ENCODE measurements at places on chromosomes 5 and 9.

GRCh38 chr5:44574678-44575077 lies 185.5 kb upstream of the FGF10 start:
- H3K4me3 ChIP-seq: no peak overlapping the region
- H3K36me3 ChIP-seq: no peaks in the 10 kb centered on the region
- no peaks in the 10 kb centered on the region for H3K4me1 ChIP-seq
- H3K27me3 ChIP-seq: no peaks in the 10 kb centered on the region
- no peak for DNase-seq
- H3K27ac ChIP-seq: no peak overlapping the region

DNA sequence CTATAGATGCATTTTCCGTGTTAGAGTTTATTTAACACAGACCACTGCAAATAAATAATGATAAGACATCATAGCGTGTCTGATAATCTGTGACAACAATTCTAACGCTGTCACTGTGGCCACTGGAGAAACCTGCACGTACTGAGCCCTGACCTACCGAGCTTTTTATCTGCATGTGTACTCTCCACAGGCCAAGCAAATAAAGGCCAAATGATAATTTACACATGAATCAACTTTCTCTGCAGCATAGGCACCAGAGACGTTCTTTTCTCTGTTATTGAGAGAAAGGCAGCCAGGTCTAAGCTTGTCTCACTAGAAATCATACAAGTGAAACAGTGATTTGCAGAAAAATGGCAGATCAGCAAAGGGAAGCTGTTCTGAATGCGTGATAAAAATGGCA lies 75.8 kb downstream of the POU5F2 start:
- H3K27me3 ChIP-seq: no peaks in the 10 kb centered on the region
- H3K4me1 ChIP-seq: no peaks in the 10 kb centered on the region
- H3K27ac ChIP-seq: no peak overlapping the region
- no peaks in the 10 kb centered on the region for H3K36me3 ChIP-seq
- DNase-seq: no peak
- no peak overlapping the region for H3K4me3 ChIP-seq

DNA sequence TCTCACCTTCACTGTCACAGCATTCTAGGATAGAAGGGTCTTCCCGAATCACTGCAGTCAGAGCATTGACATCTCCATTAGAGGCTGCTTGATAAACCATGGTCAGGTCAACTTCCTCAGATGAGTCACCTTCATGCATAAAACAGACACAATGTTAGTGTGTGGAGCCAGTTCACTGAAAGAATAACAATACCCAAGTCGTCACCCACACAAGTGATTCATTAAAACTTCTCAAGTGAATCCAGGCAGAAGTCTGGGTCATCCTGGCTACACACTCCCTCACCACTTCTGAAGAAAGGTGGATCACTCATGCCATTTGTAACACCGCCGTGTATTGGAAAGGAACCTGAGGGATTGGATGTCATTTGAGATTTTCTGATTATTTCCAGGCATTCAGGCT lies 49.6 kb downstream of the ANKRD55 start:
- H3K4me1 ChIP-seq: no peaks in the 10 kb centered on the region
- peaks cover 4% of the 10 kb centered on the region for H3K27me3 ChIP-seq
- no peak for DNase-seq
- no peak overlapping the region for H3K4me3 ChIP-seq
- no peak overlapping the region for H3K27ac ChIP-seq
- no peaks in the 10 kb centered on the region for H3K36me3 ChIP-seq

DNA sequence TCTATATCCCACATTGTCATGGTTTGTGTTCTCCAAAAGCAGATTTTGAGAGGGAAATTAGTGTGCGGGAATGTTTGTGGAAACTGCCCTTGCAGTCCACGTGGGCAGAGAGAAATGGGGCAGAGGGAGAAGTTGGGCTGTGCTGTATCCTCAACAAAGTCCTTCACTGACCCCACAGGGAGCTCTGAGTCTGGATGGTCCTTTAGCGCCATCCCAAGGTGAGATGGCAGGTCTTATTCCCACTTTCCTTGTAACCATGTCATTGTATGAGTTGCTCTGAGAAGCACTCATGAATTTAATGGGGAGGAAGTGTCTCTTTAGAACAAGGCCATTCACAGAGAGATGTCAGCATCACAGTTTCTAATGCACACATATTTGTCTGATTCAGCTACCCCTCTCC lies 127.1 kb downstream of the ANKRD18B start:
- no peaks in the 10 kb centered on the region for H3K4me1 ChIP-seq
- H3K36me3 ChIP-seq: no peaks in the 10 kb centered on the region
- DNase-seq: no peak
- no peak overlapping the region for H3K4me3 ChIP-seq
- peaks cover 22% of the 10 kb centered on the region for H3K27me3 ChIP-seq

DNA sequence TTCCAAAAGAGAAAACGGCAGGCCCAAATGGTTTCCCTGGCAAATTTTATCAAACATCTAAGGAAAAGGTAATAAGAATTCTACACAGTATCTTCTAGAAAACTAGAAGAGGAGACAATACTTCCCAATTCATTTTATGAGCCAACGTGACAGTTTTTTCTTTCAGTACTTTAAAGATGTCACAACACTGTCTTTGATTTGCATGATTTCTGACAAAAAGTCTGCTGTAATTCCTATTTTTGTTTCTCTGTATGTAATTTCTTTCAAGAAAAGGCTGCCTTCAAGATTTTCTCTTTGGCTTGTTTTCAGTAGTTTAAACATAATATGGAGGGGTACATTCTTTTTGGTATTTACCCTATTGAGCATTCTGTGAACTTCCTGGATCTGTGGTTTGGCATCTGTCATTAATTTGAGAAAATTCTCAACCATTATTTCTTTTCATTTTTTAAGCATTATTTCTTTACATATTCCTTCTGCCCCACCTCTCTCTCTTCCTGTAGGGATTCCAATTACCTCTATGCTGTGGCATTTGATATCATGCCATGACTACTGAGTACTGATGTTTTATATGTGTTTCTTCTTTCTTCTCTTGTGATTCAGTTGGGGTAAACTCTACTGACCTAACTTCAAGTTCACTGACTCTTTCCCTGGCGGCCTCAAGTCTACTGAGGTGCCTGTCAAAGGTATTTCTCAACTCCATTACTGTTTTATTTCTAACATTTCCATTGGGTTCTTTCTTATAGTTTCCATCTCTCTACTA lies 32.2 kb downstream of the ANKS6 start:
- H3K4me3 ChIP-seq: no peak overlapping the region
- no peaks in the 10 kb centered on the region for H3K36me3 ChIP-seq
- no peaks in the 10 kb centered on the region for H3K27me3 ChIP-seq
- no peaks in the 10 kb centered on the region for H3K4me1 ChIP-seq

GRCh38 chr5:175609526-175609925 lies 48.3 kb upstream of the HRH2 start:
- no peaks in the 10 kb centered on the region for H3K27me3 ChIP-seq
- no peaks in the 10 kb centered on the region for H3K36me3 ChIP-seq
- no peak overlapping the region for H3K4me3 ChIP-seq
- no peak for DNase-seq

DNA sequence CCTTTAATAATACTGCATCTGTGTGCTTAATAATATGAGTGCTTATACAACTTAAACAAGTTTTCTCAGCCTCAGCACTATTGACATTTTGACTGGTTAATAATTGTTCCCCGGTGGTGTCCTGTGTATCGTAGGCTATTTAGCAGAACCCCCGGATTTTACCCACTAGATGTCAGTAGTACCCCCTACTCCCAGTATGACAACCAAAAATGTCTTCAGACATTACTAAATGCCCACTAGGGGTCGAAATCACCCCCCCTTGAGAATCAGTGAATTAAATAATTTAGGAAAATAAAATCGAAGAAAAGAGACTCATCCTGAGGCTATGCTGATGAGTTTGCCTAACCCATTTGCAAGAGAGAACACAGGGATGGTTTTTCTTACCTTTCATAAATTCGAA lies 166.3 kb downstream of the ATP10B start:
- H3K4me3 ChIP-seq: no peak overlapping the region
- peak; percentile 30 for DNase-seq
- no peak overlapping the region for H3K27ac ChIP-seq
- no peaks in the 10 kb centered on the region for H3K36me3 ChIP-seq
- H3K27me3 ChIP-seq: peaks cover 3% of the 10 kb centered on the region

- no peaks in the 10 kb centered on the region for H3K36me3 ChIP-seq
- H3K4me3 ChIP-seq: no peak overlapping the region
- H3K4me1 ChIP-seq: no peaks in the 10 kb centered on the region
- no peak overlapping the region for H3K27ac ChIP-seq
- no peak for DNase-seq
Measured at GRCh38 chr9:115439641-115440040, 321.7 kb upstream of the TNC start.

GRCh38 chr5:72121052-72121779 lies 13.9 kb downstream of the MAP1B start:
- DNase-seq: no peak
- H3K27ac ChIP-seq: no peak overlapping the region
- H3K36me3 ChIP-seq: no peaks in the 10 kb centered on the region
- H3K4me1 ChIP-seq: no peaks in the 10 kb centered on the region

GRCh38 chr9:91271156-91271555 lies 90.6 kb downstream of the AUH start:
- no peak overlapping the region for H3K4me3 ChIP-seq
- H3K27ac ChIP-seq: no peak overlapping the region
- no peak for DNase-seq
- H3K4me1 ChIP-seq: no peaks in the 10 kb centered on the region
- H3K36me3 ChIP-seq: peaks cover 2% of the 10 kb centered on the region
- H3K27me3 ChIP-seq: no peaks in the 10 kb centered on the region

DNA sequence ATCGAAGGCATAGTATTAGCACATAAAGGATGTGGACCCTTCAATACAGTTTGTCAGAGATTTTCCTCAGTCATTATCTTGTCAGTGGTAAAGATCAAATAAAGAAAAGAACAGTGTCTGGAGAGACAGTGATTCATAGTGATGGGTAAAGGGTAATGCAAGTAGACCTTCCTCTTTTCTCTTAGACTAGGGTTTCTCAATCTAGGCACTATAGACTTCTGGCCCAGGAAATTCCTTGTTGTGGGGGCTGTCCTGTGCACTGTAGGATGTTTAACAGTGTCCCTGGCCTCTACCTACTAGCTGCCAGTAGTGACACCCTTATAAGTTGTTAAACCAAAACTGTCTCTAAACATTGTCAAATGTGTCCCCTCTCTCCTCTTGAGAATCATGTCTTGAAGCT lies 6.9 kb downstream of the CAMK4 start:
- H3K36me3 ChIP-seq: no peaks in the 10 kb centered on the region
- DNase-seq: no peak
- peak overlapping the region; percentile 98 for H3K4me3 ChIP-seq
- peak overlapping the region; percentile 87 for H3K27ac ChIP-seq

- no peak overlapping the region for H3K27ac ChIP-seq
- H3K4me1 ChIP-seq: no peaks in the 10 kb centered on the region
- no peak overlapping the region for H3K4me3 ChIP-seq
- no peaks in the 10 kb centered on the region for H3K36me3 ChIP-seq
Measured at GRCh38 chr5:15612915-15613635, 113.1 kb downstream of the FBXL7 start.

DNA sequence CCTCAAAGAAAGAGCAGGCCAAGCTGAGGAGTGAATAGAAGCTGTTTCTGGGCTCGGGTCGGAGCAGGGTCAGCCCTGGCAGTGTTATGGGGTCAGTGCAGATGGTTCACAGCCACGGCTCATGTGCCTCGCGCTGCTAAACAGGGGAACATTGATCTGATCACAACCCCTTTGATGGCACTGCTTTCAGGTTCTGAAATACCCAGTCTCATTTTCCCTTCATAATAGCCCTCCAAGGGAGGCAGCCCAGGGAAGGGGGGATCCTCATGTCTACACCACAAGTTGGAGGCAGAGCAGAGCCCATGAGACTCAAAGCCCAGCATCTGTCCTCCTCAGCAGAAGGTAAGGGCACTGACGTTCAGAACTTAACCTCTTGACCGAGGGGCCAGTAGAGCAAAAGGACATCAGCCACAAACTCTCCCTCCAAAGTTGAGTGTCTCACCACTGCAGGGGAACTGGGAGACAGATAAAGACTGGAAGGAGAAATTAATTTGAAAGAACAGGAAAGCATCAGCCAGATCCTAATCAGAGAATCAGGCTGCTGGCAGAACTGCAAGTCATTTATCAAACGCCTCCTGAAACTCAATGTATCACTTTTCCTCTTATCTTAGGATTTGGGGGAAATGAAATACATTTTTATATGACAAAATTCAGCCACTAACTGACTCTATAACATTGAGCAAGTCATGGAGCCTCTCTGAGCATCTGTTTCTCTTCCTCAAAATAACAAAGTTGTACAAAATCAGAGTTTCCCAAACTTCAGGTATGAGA lies 110.6 kb downstream of the SH3TC2 start:
- no peak overlapping the region for H3K27ac ChIP-seq
- H3K4me3 ChIP-seq: no peak overlapping the region
- H3K36me3 ChIP-seq: no peaks in the 10 kb centered on the region
- no peak for DNase-seq
- H3K27me3 ChIP-seq: no peaks in the 10 kb centered on the region
- H3K4me1 ChIP-seq: no peaks in the 10 kb centered on the region

- H3K27ac ChIP-seq: no peak overlapping the region
- DNase-seq: no peak
- H3K27me3 ChIP-seq: no peaks in the 10 kb centered on the region
- H3K36me3 ChIP-seq: no peaks in the 10 kb centered on the region
Measured at GRCh38 chr5:177109810-177110209, 23.1 kb downstream of the FGFR4 start.

DNA sequence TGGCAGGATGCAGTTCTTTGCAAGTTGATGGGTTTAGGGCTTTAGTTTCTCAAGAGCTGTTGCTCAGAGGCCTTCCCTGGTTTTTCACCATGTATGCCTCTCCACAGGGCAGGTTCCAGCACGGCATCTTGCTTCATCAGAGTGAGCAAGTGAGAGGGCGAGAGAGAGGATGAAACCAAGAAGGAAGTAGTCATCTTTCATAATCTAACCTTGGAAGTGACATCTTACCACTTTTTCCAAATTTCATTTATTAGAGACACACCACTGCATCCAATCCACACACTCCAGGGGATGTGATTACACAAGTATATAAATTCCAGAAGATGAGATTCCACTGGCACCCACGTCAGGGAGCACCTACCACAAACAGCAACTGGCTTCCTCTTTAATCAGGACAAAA lies 294.4 kb downstream of the MARCHF11 start:
- no peaks in the 10 kb centered on the region for H3K4me1 ChIP-seq
- no peak overlapping the region for H3K27ac ChIP-seq

DNA sequence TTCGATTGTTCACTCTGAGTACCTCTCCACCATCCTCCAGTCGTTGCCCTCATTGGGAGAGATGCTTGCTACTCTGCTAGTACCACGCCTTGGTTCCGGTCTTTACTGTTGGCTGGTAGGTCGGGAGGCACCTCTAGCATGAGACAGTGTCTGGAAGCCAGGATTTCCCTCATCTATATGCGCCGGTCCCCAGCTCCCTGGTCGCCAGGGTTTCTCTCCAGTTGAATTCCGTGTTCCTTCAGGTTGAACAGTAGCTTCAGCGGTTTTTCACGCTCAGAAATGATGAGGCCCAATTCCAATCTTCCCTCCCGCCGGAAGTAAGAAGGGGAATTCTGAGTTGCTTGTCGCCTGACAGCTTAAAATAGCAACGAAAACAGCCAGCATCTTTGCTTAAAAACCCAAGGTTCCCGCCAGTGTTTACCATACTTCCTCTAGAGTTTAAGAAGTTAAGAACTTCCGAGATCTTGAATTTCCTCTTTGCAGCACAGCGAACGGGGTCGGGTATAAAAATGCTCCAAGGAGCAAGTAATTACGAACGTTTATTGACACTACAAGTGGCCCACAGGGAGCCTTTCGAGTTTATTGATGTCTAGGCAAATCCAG lies 1.3 kb upstream of the ST8SIA4 start:
- peaks cover 34% of the 10 kb centered on the region for H3K4me1 ChIP-seq
- no peaks in the 10 kb centered on the region for H3K27me3 ChIP-seq
- H3K36me3 ChIP-seq: no peaks in the 10 kb centered on the region
- H3K4me3 ChIP-seq: peak overlapping the region; percentile 99
- H3K27ac ChIP-seq: peak overlapping the region; percentile 92

All from CD4-positive, CD25-positive, alpha-beta regulatory T cell (primary cell).